ENCODE measurements at places on chromosomes 7 and 10. TPM values are rescaled to one million over a fixed set of nuclear protein-coding genes. Genes with fewer than 3 reads are reported as not detected.

ATRNL1 gene
- 0.46 TPM for total RNA-seq

DNA sequence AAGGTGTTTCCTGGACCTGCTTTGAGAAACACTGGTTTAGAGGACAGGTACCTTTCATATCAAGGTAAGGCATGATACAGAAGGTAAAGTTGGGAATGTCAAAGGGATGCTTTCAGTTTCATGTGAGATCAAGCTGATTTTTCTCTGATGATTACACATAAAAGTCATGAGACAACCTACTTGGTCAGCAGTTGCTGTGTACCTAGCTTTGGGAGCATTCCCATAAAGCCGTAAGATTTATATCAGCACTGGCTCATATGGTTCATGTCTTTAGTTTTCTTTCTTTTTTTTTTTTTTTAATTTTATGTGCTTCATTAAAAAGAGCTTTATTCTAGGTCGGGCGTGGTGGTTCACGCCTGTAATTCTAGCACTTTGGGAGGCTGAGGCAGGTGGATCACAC lies 265.3 kb upstream of the LRGUK start:
- no peaks in the 10 kb centered on the region for H3K4me1 ChIP-seq
- DNase-seq = no peak
- H3K36me3 ChIP-seq = no peaks in the 10 kb centered on the region
- no peaks in the 10 kb centered on the region for H3K27me3 ChIP-seq
- no peak overlapping the region for H3K27ac ChIP-seq

OPTN gene
- total RNA-seq = 35.3 TPM

SLC16A12 gene
- total RNA-seq = 4.4 TPM

DNA sequence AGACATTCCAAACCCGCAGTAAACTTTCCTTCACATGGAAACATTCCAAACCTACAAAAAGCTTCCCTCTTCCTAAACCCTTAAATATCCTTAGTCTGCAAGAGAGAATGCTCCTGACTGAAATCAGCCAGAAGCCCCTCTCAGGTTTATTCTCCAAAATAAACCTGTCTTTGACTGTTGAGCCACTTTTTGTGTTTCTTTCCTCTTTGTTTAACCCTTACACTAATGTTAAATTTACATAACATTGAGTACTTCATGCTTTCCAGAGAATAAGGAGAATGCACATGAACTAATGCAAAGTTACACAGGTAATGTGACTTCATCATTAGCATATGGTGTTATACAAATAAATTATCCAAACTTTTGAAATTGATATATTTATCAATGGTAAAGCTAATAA lies 262.6 kb upstream of the PRKCQ start:
- DNase-seq = no peak
- no peaks in the 10 kb centered on the region for H3K4me1 ChIP-seq
- H3K27ac ChIP-seq = no peak overlapping the region
- H3K4me3 ChIP-seq = no peak overlapping the region
- no peaks in the 10 kb centered on the region for H3K36me3 ChIP-seq
- H3K27me3 ChIP-seq = no peaks in the 10 kb centered on the region

GRCh38 chr7:103462358-103462757 lies 16.4 kb upstream of the SLC26A5 start:
- H3K27me3 ChIP-seq = no peaks in the 10 kb centered on the region
- DNase-seq = no peak
- no peaks in the 10 kb centered on the region for H3K4me1 ChIP-seq
- H3K27ac ChIP-seq = no peak overlapping the region

- H3K36me3 ChIP-seq = no peaks in the 10 kb centered on the region
- H3K27ac ChIP-seq = no peak overlapping the region
- H3K4me1 ChIP-seq = no peaks in the 10 kb centered on the region
These were observed 95.7 kb downstream of the DGKB start for GRCh38 chr7:14806891-14807290.

HBP1 gene
- total RNA-seq = 70.2 TPM

ZNF804B gene
- not detected for total RNA-seq

ZNF398 gene
- 40.9 TPM for total RNA-seq

DNA sequence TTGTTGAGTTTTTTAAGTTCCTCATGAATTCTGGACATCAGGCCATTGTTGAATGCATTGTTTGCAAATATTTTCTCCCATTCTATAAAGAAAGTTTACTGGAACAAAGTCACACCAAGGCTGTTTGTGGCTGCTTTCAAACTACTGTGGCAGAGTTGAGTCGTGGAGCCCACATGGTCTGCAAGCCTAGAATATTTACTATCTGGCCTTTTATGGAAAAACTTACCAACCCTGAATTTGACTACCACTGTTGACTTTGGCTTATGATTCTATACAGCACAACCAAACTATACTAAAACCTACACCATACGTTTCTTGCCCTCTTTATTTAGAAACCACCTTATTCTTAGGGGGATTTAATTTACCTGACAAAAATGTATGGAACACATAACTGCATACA lies 239.1 kb downstream of the KCNMA1 start:
- no peak overlapping the region for H3K4me3 ChIP-seq
- H3K27ac ChIP-seq = no peak overlapping the region
- no peaks in the 10 kb centered on the region for H3K27me3 ChIP-seq
- no peaks in the 10 kb centered on the region for H3K36me3 ChIP-seq

OR9A4 gene
- not detected for total RNA-seq

ZCWPW1 gene
- total RNA-seq = 4.0 TPM

GRCh38 chr7:151684408-151685175 lies 164.9 kb upstream of the RHEB start:
- H3K4me3 ChIP-seq = no peak overlapping the region
- peaks cover 29% of the 10 kb centered on the region for H3K4me1 ChIP-seq
- no peak for DNase-seq
- H3K27me3 ChIP-seq = no peaks in the 10 kb centered on the region
- no peak overlapping the region for H3K27ac ChIP-seq
- H3K36me3 ChIP-seq = no peaks in the 10 kb centered on the region

- no peaks in the 10 kb centered on the region for H3K36me3 ChIP-seq
- no peak overlapping the region for H3K4me3 ChIP-seq
- no peak overlapping the region for H3K27ac ChIP-seq
- H3K27me3 ChIP-seq = no peaks in the 10 kb centered on the region
- H3K4me1 ChIP-seq = no peaks in the 10 kb centered on the region
These were observed 43.4 kb upstream of the OPTN start for GRCh38 chr10:13056456-13057077.

- no peak for DNase-seq
- peaks cover 14% of the 10 kb centered on the region for H3K4me1 ChIP-seq
- H3K27ac ChIP-seq = peak overlapping the region; percentile 42
- H3K4me3 ChIP-seq = no peak overlapping the region
These were observed 63.7 kb downstream of the ZNRF2 start for GRCh38 chr7:30348083-30348560.

DNA sequence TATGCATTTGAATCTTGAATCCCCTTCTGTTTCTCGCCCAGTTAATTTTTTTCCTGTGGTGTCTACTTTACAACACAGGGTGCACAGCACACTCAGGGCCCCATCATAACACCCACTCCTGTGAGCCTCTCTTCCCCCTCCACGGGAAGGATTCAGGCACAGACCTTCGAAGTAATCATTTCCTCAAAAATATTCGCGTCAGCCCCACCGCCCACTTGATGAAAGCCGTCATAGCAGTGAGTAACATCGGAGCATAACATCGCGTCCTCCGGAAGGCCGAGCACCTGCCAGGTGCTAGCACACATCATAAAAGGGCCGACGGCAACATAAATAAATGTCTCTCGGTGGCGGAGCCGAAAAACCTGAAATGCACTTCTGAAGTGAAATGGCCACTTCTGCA lies 201.7 kb upstream of the ADARB2 start:
- no peak overlapping the region for H3K27ac ChIP-seq
- no peaks in the 10 kb centered on the region for H3K27me3 ChIP-seq
- H3K4me3 ChIP-seq = no peak overlapping the region
- DNase-seq = no peak

DNA sequence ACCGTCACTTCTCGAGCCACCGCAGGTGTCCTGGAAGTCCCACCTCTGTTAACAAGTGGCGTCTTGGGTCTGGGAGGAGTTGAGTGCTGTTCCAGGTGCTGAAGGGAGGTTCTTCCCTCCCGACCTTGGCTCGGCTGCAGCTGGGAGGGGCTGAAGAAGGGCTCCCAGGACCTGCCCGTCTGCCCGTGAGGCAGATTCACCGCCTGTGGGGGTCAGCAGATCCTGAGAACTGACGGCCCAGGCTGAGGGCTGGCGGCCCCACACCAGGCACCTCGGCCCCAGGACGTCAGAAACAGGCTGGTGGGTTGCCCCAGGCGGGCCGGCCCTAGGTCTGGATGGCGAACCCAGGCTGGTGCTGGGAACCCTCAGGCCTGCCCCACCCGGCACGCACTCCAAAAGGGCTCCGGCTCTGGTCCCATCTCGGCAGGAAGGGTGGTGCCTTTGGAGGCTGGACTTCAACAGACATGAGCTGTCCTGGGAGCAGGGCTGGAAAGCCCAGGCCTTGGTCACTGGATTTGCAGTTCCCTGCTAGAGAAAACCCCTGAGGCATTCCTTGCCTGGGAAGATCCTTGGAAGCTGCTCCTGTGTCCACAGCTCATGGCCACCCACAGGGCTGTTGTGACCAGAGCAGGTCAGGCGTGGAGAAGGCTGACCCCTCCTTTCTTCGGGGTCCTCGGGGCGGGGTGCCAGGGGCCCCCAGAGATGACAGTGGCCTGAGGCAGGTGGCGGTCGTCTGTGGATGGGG lies 42.6 kb upstream of the CFAP46 start:
- H3K4me1 ChIP-seq = peaks cover 12% of the 10 kb centered on the region
- no peak overlapping the region for H3K4me3 ChIP-seq
- DNase-seq = no peak
- H3K36me3 ChIP-seq = no peaks in the 10 kb centered on the region

GRCh38 chr10:124971276-124971675 lies 29.4 kb downstream of the ZRANB1 start:
- no peak for DNase-seq
- H3K27ac ChIP-seq = no peak overlapping the region
- H3K36me3 ChIP-seq = peaks cover 59% of the 10 kb centered on the region
- no peaks in the 10 kb centered on the region for H3K27me3 ChIP-seq

CYP3A7 gene
- total RNA-seq = 1.2 TPM

DNA sequence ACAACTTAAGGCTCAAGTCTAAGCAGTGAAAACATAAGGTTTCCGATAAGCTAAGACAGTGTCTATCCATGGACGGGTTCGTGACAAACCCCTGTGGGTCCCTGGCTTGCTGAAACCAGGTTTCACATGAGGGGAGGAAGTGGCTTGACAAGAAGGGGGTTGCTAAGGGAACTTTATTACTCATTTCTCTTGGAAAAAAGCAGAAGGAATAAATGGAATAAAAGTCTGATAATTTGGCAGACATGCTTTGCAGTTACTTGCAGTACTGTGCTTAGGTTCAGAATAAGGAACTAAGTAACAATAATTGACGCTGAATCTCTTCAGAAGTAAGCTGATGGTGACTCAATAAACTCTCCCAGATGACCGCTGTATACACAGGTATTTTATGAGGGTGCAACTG lies 34.7 kb downstream of the RBM17 start:
- no peak overlapping the region for H3K4me3 ChIP-seq
- peaks cover 10% of the 10 kb centered on the region for H3K4me1 ChIP-seq
- no peaks in the 10 kb centered on the region for H3K27me3 ChIP-seq

- H3K27ac ChIP-seq = no peak overlapping the region
- H3K4me3 ChIP-seq = no peak overlapping the region
- no peak for DNase-seq
- no peaks in the 10 kb centered on the region for H3K36me3 ChIP-seq
- H3K27me3 ChIP-seq = no peaks in the 10 kb centered on the region
- H3K4me1 ChIP-seq = no peaks in the 10 kb centered on the region
These were observed 51.5 kb downstream of the IMMP2L start for GRCh38 chr7:111510584-111511378.

GRCh38 chr7:33872870-33873269 lies 32.5 kb upstream of the BMPER start:
- no peaks in the 10 kb centered on the region for H3K27me3 ChIP-seq
- DNase-seq = no peak
- no peak overlapping the region for H3K4me3 ChIP-seq

DNA sequence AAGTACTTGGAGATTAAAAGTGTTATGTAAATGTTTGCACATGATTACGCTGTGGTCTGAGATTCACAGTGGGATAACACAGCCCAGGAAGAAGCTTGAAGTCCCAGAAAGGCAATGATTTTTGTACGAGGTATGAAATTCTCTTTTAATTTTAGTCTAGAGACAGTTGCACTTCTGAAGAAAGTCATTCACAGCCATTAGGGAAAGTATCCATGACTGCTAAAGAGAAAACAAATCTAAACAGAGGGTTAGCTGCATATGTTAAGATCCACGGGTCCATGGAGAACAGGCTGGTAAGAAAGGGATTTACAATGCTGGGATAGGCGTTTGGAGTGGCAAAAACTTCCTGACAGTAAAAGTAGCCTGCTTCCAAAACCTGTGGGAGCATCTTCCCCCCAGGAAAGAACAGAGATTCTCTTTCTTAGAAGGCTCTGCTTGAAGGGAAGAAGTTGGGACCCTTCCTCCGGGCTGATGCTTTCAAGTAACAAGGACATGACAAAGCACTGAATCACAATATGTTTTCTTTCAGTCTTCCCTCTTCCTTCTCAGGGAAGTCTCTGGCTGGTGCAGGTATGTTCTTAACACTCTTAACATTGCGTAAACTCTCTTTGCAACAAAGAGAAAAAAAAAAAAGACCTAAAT lies 220.8 kb upstream of the CELF2 start:
- no peak for DNase-seq
- H3K4me1 ChIP-seq = peaks cover 9% of the 10 kb centered on the region

- no peak overlapping the region for H3K4me3 ChIP-seq
- DNase-seq = no peak
- H3K27ac ChIP-seq = no peak overlapping the region
These were observed 229.7 kb upstream of the ETV1 start for GRCh38 chr7:14219125-14219524.

GNGT1 gene
- not detected for total RNA-seq

- DNase-seq = peak; percentile 67
- no peaks in the 10 kb centered on the region for H3K27me3 ChIP-seq
- H3K4me3 ChIP-seq = no peak overlapping the region
- no peaks in the 10 kb centered on the region for H3K36me3 ChIP-seq
- no peaks in the 10 kb centered on the region for H3K4me1 ChIP-seq
- no peak overlapping the region for H3K27ac ChIP-seq
These were observed 45.9 kb upstream of the KCNIP2 start for GRCh38 chr10:101889256-101890210.

DNA sequence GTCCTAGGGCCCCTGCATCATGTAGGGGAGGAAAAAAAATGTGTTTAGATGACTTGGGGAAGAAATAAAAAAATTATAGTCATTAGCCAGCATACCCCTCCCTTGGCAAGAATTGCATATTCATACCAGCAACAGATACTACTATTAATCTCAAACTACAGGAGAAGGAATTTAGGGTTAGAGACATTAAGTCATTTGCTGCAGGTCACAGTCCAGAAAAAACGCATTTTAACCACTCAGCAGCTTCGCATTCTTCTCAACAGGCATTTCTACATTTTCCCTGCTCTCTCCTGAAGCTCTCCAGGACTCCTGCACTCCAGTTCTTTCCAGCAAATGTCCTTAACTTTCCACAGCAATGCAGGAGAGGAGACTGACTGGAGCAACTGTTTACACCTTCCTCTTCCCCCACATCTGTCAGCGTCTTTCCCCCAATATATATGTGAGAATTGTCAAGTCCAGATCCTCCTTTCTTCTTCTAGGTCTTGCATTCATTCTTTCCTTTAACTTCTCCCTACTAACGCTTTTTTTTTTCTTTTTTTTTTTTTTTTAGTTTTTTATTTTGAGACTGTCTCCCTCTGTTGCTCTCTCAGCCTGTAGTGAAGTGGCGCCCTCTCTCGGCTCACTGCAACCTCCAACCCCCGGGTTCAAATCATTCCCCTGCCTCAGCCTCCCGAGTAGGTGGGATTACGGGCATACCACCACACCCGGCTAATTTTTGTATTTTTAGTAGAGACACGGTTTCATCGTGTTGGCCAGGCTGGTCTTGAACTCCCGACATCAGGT lies 35.6 kb downstream of the PRPS1L1 start:
- DNase-seq = no peak
- H3K27me3 ChIP-seq = no peaks in the 10 kb centered on the region
- no peaks in the 10 kb centered on the region for H3K36me3 ChIP-seq
- no peak overlapping the region for H3K27ac ChIP-seq
- no peak overlapping the region for H3K4me3 ChIP-seq

Data from upper lobe of left lung (tissue), 6 donors.